RPMI7951 (cell line): ENCODE measurements at places on chromosomes 11 and 22. TPM values are rescaled to one million over a fixed set of nuclear protein-coding genes. Genes with fewer than 3 reads are reported as not detected.

DNA sequence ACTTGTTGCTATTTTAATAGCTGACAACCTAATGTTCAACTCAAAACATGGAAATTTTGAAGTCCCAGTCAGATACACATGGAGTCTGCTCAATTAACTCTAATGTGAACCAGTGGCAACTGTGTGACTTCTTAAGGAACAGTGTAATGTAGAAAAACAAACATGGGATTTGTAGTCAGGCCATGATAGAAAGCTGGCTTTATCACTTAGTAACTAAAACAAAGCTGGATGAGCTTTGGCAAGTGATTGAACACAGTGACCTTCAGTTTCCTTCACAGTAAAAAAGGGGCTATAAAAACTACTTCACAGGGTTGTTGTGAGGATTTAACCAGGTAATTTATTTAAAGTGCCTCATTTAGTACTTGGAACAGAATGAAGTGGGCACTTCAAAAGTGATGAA lies 62.6 kb downstream of the PRCP start:
- DNase-seq, result no peak

DNA sequence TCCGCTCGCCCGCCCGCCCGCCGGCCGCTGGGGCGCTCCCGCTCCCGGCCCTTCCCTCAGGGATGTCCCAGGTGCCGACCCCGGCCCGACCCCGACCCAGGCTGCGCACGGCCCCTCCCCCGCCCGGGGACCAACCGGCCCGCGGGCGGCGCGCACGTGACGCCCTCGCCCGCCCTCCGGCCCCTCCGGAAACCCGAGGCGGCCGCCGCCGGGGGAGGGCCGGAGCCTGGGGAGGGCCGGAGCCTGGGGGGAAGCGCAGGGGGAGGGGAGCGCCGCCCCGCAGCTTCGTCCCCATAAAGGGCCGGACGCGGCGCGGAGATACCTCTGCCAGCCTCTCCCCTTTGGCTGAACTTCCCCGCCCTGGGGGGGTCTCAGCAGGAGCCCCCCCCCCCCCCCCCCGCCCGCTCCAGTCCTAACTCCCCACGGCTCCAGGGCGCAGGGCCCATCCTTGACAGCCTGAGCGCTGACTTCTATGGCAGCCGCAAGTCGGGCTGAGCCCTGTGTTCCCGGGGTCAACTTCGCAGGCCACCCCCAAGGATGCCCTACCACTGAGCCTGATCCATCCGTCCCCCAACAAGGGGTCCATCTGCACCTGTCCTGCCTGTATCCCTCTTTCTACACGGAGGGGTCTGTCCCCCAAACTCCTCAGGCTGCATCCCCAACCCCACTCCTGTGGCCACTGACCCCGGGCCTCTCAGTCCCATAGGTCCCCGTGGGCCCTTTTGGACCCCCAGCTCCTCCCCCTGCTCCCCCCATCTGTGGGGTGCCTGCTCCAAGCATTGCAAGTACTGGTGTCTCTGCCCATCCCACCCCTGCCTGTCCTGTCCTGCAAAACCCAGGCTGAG lies at the start of gene MAPK12:
Gene MAPK12 (minus strand): TSS at position 69 of the 845 bp plus-strand sequence. CDS start 174 bp downstream, outside the sequence.
- DNase-seq, result no peak

GRCh38 chr11:72224564-72225410 lies at the start of gene INPPL1:
Gene INPPL1, plus strand, starts transcription at chr11:72224767. Its CDS starts 218 bp downstream, at chr11:72224985.
- peak; percentile 37 for DNase-seq

The MMP8 gene
- total RNA-seq, result 3.3 and 4.4 TPM in 2 replicates

The PTDSS2 gene
- total RNA-seq, result 13.2 and 16.8 TPM in 2 replicates

DNA sequence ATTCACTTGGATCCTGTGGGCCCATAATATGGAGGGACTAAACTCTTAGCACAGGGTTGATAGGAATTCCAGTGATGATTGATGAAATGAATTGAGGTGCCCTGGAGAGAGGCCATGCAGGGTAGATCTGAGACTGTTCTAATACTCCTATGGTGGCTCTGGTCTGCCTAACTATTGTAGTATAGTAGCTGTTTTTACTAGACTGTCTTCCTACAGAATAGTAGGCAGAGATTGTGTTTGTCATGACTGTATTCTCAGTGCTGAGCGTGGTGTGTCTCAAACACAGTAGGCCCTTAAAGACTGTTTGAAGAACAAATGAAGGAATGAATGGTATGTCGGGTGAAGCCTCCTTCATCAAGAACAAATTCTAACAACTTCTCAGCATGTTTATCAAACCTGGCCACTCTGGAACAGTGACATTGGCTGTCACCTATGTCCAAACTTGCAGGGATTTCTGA lies 107.0 kb upstream of the SESN3 start:
- no peak for DNase-seq

The NNMT gene
- total RNA-seq, result 344 and 368 TPM in 2 replicates

DNA sequence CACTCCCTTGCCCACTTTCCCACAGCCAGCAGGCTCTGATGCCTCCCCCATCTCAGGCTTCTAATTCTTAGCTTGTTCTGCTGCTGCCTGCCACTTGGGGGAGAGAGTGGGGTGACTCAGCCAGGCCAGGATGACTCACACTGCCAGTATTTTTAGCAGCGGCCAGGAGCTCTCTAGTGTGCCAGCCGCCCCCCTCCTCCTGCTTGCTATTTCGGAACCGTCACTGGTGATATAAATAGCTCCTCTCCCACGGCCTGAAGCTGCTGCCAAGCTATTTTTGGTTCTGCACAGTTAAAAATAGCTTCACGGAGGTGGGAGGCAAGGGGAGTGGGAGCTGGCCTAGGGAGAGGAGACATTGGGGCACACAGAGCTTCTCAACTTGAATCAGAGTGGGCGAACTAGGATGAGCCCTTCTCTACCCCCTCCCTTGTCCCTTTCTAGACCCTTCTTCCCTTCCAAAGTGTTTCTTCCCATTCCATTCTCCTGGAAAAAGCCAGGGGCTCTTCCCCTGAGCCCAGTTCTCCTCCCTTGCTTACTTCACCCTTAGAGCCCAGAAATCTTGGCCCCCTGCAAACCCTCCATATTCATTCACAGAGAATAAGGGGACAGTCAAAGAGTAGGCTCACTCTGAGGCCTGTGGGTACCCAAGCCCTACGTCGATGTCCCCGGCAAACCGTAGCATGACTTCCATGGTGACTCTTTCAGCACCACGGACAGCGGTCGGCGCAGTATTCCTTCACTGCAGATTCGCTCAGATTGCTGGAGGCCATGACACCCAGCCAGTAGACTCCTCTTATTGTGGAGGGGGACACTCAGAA lies 2.5 kb upstream of the NPAS4 start:
- peak; percentile 97 for DNase-seq

- DNase-seq, result no peak
Measured at GRCh38 chr11:75383246-75383645, 16.1 kb upstream of the RPS3 start.

DNA sequence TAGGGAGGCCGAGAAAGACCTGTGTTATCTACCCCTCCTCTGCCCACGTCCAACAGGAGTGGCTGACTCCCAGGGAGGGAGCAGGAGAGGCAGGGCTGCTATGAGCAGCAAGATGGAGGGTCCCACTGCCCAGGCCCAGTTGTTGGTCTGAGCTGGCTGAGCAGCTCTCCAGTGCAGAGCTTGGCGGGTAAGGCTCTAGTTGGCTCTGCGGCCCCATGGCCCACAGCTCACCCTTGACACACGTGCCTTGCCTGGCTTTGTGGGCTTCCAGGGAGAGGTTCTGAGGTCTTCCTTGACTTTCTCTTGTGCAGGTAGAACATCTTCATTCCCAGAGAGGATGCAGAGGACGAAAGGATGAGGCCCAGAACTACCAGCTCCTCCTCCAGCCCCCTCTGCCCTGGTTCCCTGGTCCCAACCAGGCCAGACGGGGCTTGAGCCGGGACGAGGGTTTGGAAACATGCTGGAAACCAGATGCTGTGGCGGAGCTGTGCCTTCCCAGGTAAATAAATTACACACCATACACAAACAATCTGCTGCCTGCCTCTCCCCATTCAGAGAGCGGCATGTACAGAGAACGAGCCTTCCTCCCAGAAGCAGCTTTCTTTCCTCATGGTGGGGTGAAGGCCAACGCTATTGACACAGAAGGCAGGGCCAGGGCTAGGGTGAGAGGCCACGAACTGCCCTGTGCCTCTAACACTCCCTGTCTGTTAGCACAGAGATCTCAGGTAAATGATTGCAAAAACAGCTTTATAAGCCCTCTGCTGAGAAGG lies 48.1 kb downstream of the DSCAML1 start:
- DNase-seq, result no peak

DNA sequence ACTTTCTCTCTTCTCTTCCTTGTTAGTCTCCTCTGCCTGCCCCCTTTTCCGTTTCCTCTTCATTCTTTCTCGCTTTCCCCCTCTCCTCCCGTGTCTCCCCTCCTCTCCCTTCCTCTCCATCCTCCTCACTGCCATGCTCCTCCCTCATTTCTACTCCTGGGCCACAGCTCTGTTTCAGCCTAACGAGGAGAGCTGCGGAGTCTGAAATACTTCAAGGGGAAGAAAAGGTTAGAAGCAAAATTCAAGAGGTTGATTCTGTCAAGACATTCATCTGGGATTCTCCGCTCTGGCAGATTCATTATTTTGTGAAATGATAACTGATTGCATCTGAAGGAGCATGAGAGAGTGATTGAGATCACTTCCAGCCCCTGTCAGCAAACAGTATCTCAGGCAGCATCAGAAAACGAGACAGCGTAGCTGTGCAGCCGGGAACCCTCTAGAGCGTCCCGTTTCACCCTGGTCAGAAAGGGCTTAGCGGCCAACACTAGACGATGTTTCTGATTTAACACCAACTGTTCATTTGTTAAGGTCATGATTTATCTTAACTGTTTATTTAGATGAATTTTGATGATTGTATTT lies 279.3 kb upstream of the B3GAT1 start:
- DNase-seq, result no peak

DNA sequence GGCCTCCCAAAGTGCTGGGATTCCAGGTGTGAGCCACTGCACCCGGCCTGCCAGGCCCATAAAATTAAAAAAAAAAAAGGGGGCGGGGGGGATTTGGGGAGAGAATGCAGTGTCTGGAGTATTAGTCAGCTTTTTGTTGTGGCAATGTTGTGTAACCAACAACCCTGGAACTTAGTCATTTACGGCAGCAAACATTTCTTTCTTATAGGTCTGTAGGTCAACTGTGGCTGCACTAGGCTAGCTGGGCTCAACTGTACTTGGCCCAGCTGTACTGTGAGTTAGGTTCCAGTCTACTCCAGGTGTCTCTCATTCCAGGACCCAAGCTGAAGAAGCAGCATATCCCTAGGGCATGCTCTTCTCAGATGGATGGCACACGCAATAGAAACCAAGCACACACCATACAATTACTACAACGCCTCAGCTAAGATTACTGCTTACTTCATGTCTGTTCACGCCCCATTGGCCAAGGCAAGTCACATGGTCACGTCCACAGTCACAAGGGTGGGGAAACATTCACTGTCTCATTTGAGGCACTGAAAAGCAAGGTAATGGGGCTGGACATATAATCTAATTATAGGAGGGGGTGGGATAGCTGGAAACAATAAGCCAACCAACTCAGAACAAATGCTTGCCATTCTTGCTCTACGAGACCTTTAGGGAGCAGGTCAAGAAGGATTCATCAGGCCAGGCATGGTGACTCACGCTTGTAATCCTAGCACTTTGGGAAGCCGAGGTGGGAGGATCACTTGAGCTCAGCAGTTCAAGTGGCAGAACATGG lies 10.4 kb upstream of the SPINDOC start:
- peak; percentile 55 for DNase-seq

The FKBP2 gene
- 76.3 and 109 TPM in 2 replicates for total RNA-seq

DNA sequence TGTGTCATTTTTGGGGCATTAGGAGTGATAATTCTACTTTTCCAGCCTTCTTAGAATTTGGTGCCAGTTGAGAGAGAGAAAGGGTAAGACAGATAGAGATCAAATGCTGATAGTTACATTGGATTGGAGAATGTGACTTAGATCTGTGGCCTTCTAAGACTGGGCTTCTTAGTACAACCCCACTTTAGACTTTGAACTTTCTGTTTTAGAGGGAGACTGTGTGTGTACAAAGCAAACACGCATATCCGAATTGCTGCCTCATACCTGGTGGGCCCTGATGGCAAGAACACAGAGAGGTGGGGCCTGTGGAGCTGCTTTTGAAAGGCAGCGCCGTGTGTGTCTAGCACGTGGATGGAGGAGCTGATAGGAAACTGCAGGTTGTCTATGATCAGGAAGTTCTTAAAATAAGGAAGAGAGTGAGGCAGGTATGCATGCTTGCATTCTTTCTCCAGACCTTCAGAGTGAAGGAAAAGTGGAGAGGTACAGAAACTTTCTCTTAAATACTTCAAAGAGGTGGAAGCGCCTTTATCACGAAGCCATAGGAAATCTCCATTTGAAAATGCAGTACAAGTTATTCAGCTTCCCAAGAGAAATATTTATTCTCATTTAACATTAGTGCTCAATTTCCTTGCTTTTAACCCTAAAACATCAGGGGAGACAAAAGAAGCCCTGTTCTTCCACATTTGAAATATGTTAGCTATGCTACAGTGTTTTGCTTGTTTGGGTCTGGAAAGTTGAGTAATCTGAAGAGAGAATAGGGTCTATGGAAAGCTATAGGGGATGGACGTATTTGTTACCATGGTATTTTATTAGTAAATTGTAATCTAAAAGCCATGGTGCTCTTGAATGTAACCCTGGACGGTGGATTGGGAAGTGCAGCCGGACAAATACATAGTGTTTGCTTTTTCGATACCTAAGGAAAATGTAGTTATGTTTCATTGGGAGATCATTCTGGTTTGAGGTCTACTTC lies 13.7 kb downstream of the PDHX start:
- peak; percentile 15 for DNase-seq

The WNT11 gene
- 17.4 and 28.7 TPM in 2 replicates for total RNA-seq

- DNase-seq, result no peak
Measured at GRCh38 chr11:120224972-120225909, 14.4 kb downstream of the OAF start.

The CCDC15 gene
- total RNA-seq, result 10.9 and 11.4 TPM in 2 replicates

DNA sequence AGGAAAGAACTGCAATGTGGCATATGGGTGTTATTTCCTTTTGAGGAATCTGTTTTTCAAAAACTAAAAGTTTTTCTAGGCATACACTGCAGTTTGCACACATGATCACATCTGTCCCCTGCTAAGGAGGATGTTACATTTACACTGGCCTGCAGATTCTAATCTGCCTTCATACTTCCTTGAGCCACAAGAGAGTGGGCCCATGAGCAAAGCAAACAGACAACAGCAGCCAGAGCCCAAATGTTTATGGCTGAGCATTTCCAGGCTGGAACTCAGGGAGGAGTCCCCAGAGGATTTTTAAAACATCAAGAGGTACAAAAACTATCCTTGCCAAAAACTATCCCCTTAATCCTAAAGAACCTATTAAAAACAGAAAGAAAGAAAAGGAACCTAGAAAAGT lies 117.2 kb upstream of the MTNR1B start:
- no peak for DNase-seq
